Stimulated activated CD8-positive, alpha-beta memory T cell treated with anti-CD3 and anti-CD28 coated beads, Interleukin-15, amount 100 ng/mL, for 4 hours (primary cell): ENCODE measurements at places on chromosomes 16 and 17.

DNA sequence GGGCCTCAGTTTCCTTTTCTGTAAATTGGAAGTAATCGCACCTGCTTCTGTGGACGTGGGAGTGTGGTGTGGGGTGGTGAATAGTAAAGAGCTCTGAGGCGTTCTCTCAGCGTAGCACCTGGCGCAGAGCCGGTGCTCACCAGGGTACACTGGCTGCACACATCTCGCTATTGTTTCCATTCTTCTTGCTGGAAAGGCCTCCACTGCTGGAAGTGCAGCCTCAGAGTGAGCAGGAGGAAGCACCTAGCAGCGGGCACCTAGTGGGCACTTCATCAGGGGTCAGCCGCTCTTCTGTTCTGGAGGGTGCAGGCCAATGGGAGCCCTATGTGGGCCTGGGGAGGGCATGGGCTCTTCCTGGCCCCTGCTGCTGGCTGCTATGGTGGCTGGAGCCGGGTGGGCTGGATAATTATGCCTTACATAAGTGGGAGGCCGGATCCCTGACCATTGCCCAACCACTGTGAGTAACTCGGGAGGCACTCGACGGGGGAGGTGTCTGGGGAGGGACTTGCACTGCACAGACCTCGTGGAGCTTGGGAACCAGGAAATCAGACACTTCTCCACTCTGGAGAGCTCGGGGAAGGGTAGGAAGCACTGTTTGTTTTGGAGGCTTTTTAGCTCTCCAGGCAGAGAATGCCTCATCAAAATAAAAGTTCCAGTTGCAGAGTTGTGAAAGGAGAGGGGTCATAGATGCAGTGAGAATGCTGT lies 1.7 kb downstream of the MAP2K3 start:
- DNase-seq, result no peak

GRCh38 chr17:63768433-63768832 lies 5.0 kb downstream of the CCDC47 start:
- DNase-seq, result no peak

DNA sequence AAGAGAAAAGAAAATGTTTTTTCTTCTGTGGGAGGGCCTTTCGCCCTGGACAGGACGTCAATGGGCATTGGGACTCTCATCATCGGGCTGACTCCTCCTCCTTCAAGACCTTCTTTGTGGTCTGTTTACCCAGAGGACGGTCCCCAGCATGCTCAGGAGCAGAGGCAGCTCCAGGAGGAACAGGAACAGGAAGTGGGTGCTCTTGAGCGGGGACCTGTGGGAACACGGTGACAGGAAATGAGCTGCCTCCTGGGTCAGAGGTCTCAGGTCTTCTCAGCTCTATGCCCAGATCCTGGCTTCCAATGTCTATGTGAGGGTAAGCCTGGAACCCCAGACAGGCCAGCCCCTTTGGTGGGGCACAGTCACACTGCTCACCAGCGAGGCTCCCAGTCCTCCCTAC lies 12.2 kb downstream of the CD300LD start:
- DNase-seq, result no peak

DNA sequence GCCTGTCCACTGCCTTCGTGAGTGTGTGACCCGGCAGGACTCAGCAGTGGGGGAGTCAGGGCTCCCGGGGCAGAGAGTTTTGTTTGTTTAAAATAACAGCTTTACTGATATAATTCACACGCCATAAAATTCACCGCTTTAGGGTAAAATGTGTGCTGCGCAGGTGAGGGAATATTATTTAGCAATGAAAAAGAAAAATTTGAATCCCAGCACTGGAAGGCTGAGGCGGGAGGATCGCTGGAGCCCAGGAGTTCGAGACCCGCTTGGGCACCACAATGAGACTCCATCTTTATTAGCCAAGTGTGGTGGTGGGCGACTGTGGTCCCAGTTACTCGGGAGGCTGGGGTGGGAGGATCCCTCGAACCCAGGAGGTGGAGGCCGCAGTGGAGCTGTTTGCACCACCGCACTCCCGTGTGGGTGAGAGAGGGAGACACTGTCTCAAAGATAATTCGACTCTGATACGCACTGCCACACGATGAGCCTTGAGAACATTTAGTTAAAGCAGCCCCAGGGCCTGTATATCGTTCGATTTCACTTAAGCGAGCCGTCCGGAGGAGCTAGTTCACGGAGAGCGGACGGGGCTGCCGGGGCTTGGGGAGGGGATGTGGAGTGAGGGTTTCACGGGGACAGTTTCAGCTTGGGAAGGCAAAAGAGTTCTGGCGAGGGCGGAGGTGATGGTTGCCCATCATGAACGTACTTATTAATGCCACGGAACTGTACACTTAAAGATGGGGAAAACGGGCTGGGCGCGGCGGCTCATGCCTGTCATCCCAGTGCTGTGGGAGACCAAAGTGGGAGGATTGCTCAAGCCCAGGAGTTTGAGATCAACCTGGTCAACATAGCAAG lies 10.2 kb downstream of the TELO2 start:
- no peak for DNase-seq

GRCh38 chr16:56989988-56990387 lies 631 bp downstream of the NLRC5 start:
- DNase-seq, result no peak

- no peak for DNase-seq
Observed at GRCh38 chr16:10579965-10580882, at the start of gene EMP2. TSS of gene EMP2 (minus strand) at chr16:10580598. CDS start at chr16:10547617, 32,981 bp downstream.

DNA sequence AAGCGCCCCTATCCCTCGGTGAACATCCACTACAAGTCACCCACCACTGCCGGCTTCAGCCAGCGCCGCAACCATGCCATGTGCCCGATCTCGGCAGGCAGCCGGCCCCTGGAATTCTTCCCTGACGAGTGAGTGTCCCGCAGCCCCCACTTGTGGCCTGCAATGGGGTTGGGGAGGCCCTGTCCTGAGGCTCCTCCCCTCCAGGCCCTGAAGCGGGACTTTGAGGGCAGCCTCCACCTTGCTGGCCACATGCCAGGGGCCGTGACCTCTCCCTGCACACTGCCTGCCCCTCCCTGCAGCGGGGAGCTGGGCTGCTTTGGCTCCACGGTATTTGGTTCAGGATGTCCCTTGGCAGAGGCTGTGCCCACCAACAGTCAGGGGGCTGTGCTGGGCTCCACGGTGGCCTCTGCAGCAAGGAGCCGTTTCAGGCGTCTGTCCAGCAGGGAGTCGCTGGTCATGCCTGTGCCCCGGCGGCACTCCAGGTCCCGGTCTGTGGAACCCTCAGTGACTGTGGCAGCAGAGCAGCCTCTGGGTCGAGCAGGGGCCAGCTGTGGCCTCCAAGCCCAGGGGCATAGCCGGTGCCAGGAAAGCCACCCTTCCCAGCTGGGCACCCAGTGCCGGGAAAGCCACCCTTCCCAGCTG lies 8.3 kb downstream of the NME3 start:
- DNase-seq, result no peak

DNA sequence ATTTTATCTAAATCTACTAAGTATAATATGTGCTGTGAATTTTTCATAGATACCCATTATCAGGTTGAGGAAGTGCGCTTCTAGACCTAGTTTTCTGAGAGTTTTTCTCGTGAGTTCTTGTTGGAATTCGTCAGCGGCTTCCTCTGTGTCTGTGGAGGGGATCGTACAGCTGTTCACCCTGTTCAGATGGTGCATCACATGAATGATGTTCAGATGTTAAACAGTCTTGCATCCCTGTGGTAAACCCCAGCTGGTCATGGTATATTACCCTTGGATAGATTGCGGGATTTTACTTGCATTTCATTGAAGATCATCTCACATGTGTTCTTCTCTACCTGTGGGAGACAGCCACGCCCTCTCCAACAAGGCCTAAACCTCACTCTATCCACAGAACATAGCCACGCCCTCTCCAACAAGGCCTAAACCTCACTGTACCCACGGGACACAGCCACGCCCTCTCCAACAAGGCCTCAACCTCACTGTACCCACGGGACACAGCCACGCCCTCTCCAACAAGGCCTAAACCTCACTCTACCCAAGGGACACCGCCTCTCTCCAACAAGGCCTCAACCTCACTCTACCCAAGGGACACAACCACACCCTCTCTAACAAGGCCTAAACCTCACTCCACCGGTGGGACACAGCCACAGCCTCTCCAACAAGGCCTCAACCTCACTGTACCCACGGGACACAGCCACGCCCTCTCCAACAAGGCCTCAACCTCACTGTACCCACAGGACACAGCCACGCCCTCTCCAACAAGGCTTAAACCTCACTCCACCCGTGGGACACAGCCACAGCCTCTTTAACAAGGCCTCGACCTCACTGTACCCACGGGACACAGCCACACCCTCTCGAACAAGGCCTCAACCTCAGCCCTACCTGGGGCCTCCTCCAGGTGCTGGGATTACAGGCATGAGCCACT lies 180.2 kb upstream of the CHMP6 start:
- no peak for DNase-seq

GRCh38 chr16:66357523-66357928 lies 9.0 kb upstream of the CDH5 start:
- no peak for DNase-seq

- no peak for DNase-seq
Observed at GRCh38 chr17:58279016-58279711, 1.6 kb downstream of the MPO start.

GRCh38 chr17:48729335-48730239 lies 1.0 kb upstream of the HOXB13 start:
- DNase-seq, result no peak

DNA sequence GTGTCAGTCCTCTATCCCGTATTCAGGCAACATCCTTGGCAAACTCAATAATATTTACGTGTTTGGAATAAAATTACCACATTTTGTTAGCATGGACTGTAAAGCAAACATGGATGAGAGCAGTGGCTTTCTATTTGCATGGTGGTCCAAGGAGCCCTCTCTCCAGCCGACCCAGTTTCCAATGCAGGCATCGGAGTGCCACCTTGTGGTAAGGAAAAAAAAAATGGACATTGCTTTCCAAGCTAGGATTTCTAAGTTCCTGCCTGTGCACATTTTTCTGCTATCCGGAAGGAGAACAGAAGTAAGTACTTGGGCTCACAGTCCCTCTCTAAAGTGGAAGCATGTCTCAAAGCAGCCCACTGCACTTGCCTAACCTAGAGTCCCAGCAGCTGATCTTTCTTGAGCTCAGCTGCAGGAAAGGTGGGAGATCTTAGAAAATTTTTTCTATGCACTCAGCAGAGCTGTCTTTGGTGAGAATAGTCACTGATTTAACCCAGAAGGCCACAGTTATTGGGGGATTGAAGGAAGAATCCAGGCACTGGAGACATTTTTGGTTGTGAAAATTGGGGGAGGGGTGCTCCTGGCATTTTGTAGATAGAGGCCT lies 46.0 kb upstream of the ERCC4 start:
- no peak for DNase-seq

DNA sequence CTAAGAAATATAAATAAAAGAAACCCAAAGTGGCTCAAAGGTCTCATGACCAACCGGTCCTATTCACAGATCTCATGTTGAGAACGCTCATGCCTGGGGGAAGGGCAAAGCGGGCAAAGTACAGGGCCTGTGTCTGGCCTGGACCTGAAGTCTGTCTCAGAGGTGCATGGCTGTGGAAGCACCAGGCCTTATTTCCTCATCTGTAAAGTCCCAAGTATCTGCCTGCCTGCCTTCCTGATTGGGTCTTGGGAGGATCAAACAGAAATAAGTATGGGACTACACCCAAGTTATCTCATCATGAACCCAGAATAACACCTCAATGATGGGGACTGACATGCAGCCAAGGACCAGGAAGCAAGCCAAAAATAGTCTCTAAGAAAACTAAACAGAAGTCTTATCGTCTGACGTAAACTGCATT lies 14.2 kb downstream of the AXIN2 start:
- no peak for DNase-seq

- no peak for DNase-seq
Observed at GRCh38 chr16:1922357-1922756, 4.1 kb upstream of the HS3ST6 start.
